IPS-NIHi11 (cell line): ENCODE measurements at places on chromosomes 2 and 18.

DNA sequence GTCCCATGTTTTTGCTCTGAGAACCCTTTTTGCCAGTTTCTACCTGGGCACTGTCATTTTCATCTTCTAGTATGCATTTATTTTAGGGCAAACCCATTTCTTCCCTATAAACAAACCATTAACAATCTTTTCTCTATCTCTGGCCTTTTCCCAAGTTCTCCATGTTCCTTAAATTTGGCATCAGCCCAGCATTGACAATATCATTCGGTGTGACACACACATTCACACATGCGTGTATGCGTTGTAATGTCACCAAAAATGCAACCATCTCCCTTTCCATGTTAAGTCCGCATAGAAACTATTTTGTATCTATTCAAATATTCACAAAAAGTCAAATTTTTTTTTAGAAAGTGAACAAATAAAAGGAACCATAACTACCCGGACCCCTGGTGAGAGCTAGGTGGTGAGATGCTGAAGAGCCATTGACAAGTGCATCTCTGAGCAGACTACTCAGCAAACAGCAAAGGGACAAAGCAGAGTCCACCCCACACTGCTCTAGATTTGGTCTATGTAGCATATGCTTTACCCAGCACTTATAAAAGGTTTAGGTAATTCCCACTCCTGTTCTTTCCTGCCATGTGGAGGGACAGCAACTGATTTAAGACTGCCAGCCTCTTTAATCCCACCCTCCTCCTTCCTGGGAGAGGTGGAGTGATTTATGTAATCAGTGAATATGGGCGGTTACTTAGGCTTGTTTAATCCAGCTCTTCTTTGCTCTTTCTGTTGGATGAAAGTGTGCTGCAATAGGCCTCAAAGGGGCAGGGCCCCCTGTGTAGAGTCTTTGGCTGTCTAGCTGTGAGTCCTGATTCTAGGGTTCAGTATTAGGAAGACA is 124.1 kb downstream of the METTL8 start:
- no peak for DNase-seq

DNA sequence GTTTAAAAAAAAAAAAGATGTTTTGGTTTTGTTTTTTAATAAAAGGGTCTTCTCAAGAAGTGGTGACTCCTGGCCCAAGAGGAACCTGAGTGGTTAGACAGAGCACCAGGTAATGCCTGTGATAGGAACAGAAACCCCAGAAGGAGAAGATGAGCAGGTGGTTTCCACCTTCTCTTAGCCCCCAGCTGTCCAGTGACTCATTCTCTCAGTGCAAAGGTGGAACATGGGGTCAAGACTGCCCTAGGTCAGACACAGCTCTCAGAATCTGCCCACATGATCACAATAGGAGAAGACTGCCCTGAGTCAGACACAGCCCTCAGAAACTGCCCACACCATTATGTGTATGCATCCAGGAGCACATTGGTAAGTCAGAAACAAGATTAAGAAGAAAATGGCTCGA is 61.8 kb downstream of the TBC1D8 start:
- no peak for DNase-seq

DNA sequence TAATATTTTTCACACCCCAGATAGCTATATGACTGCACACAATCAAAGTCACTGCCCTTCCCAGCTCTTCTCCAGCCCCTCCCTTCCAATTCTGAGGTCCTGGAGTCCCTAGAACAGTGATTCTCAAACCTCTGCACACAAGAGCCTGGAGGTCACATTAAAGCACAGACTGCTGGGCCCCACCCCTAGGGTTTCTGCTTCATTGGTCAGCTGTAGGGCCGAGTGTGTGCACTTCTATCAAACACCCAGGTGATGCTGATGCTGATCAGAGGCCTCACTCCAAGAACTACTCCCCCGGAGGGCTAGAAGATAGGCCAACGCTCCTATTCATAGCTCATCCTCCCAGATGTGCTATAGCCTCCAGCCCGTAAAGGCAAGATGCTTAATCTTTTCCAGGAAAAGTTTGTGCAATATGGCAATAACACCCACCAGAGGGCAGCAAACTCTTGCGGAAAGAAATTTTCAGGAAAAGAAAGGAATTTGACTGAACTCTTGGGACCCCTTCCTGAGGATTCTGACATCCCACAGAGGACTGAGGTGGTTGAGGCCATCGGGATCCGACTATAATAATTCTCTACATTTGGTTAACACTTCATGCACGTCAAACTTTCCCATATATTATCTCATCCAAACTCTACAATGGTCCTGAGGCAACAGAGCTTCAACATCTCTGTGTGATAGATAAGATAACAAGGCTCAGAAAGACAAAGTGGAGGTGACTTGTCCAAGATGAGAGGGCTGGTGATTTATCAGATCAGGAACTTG is 194.2 kb upstream of the PKDCC start:
- peak; percentile 71 for DNase-seq

- no peak for DNase-seq
Measured at GRCh38 chr2:13791019-13791547, 841.4 kb upstream of the LRATD1 start.

DNA sequence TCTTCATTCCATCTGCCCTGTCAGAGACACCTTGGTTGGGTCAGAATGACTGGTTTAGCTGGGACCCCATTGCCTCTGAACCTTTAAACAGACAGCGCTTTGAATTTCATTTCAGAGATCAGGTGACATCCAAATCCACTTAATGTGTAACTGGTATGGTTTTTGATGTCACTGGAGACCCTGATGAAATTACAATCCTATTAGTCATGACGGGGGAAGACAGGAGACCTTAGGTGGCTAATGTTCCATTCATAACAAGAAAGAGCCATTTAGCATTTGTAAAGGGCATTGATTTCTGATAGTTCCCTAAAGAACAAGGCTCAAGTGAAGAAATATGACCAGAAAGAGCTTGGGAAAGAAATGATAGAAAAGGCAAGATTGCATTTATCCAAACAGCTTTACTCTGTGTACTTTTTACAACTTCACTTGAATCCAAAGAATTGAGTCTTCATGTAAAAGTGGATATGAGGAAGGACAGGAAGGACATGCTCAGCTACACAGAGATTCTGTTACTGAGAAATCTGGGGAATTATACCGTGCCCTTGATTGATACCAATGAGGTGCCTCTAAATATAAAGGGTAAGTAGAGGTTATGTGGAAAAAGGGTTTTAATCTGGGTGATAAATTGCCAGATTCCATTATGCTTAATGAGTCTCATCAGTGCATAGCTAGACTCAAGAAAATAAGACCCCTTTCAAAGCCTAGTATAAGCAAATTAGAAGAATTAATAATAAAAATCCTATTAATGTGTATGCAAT is 198.2 kb downstream of the NCKAP5 start:
- no peak for DNase-seq

DNA sequence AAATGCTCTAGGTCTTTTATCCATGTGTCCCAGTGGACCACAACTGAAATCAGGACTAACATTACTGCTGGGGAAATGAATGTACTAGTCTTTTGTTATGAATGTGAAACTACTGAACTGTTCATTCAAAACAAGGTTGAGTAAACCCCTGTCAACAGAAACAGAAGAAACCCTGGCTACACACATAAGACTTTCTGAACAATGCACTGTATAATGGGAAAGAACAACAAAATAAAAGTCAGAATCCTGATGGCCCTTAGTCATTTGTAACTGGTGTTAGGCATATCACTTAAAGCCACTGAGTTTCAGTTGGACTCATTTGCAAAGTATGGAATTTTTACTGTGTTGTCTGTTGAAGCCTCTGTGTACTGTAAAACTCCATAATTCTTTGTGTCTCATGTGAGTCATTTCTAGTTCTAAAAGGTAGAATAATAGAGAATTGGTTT is 77.0 kb upstream of the UBXN4 start:
- DNase-seq: no peak
